ENCODE measurements at places on chromosomes 3 and 15.

GRCh38 chr3:134965865-134966481 lies 170.9 kb downstream of the EPHB1 start:
- no peak for DNase-seq

DNA sequence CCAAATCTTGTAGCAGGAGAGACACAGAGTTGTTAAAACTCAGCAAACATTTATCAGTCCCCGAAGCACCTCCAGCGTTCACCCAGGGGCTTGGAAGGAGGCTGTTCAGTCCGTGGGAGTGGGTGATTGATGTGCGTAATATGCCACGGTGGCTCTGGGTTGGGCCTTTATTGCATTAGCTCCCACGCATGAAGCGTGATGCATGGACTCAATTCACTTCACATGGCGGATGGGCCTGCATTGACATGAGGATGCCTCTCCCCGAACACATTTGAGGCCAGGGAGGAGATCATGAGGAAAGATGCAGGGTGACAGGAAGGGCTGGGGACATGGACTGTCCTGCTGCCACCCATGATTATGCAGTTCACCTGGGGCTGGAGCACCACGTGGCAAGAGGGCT lies 126.5 kb downstream of the FAM43A start:
- DNase-seq = no peak

GRCh38 chr3:81692766-81693165 lies 68.7 kb downstream of the GBE1 start:
- DNase-seq = no peak

DNA sequence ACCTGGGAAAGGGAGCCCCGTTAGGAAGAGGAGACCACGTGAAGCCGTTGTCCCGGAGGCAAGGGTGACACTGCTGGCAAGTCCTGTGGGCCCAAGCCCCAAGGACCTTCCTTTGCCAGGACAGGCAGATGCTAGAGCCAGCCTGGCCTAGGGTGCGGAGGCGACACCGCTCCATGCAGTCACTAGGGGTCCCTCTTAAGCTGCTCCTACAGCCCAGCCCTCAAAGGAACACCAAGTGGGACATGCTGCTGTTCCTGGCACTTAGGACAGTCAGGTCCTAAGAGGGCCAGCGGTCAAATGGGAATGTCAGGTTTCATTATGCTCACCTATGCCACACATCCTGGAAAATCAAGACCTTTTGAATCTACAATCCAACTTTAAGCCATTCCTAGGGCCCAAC lies 59.7 kb downstream of the RPN1 start:
- no peak for DNase-seq

GRCh38 chr3:122538956-122539490 lies 24.3 kb upstream of the KPNA1 start:
- DNase-seq = no peak

Data from NCI-H748 treated with DMSO at 0.1 percent for 48 hours (cell line).